ENCODE measurements at places on chromosomes 1 and 21. TPM values are rescaled to one million over a fixed set of nuclear protein-coding genes. Genes with fewer than 3 reads are reported as not detected.

- H3K4me3 ChIP-seq: no peak overlapping the region
- peaks cover 14% of the 10 kb centered on the region for H3K27me3 ChIP-seq
- H3K4me1 ChIP-seq: no peaks in the 10 kb centered on the region
- DNase-seq: no peak
- H3K36me3 ChIP-seq: no peaks in the 10 kb centered on the region
- no peak overlapping the region for H3K27ac ChIP-seq
These were observed 30.8 kb upstream of the RPTN start for GRCh38 chr1:152189657-152190442.

- H3K27me3 ChIP-seq: no peaks in the 10 kb centered on the region
- H3K4me1 ChIP-seq: peaks cover 10% of the 10 kb centered on the region
- H3K27ac ChIP-seq: no peak overlapping the region
- DNase-seq: no peak
- no peaks in the 10 kb centered on the region for H3K36me3 ChIP-seq
These were observed 62.4 kb upstream of the DIRAS3 start for GRCh38 chr1:68112835-68113243.

GRCh38 chr1:1033009-1033587 lies 13.2 kb downstream of the AGRN start:
- H3K27me3 ChIP-seq: peaks cover 6% of the 10 kb centered on the region
- H3K27ac ChIP-seq: no peak overlapping the region
- peaks cover 10% of the 10 kb centered on the region for H3K4me1 ChIP-seq
- no peaks in the 10 kb centered on the region for H3K36me3 ChIP-seq

- H3K36me3 ChIP-seq: no peaks in the 10 kb centered on the region
- peak overlapping the region; percentile 86 for H3K27ac ChIP-seq
- H3K4me3 ChIP-seq: no peak overlapping the region
- no peaks in the 10 kb centered on the region for H3K27me3 ChIP-seq
- H3K4me1 ChIP-seq: peaks cover 45% of the 10 kb centered on the region
- no peak for DNase-seq
These were observed 18.0 kb upstream of the ID3 start for GRCh38 chr1:23577056-23578004.

DNA sequence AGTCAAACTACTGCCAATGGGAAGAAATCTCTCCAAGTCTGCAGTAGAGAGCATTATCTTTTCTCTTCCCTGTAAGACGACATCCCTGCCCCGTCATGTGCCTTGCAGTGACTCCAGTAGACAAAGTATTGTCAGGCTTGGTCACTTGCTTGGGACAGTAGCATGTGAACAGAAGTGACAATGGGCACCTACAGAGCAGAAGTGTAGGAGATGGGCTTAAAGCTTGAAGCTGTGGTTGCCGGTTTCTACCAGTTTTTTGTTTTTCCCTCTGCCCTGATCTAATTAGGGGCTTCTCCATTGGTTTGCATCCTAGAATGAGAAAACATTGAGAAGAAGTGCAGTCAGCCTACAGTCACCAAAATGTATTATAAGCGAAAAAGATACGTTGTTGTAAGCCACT lies 12.7 kb downstream of the F3 start:
- peaks cover 15% of the 10 kb centered on the region for H3K4me1 ChIP-seq
- H3K36me3 ChIP-seq: peaks cover 25% of the 10 kb centered on the region
- H3K27ac ChIP-seq: peak overlapping the region; percentile 5
- DNase-seq: no peak
- no peaks in the 10 kb centered on the region for H3K27me3 ChIP-seq

DNA sequence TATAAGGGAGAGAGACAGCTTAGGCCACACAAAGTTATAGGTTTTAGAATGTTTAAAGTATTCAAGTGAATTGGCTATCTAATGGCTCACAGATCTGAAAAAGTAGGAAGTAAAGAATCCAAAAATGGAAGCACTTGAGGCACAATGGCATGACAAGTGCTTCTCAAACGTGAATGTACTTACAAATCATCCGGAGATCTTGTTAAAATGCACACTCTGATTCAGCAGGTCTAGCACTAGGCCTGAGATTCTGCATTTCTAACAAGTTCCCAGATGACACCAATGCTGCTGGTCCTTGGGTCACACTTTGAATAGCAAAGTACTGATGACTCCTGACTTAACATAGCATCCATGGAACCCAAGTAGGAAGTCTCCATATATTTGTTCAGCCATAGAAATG lies 20.9 kb upstream of the AGL start:
- no peaks in the 10 kb centered on the region for H3K36me3 ChIP-seq
- no peaks in the 10 kb centered on the region for H3K4me1 ChIP-seq
- H3K27ac ChIP-seq: no peak overlapping the region
- DNase-seq: no peak

DNA sequence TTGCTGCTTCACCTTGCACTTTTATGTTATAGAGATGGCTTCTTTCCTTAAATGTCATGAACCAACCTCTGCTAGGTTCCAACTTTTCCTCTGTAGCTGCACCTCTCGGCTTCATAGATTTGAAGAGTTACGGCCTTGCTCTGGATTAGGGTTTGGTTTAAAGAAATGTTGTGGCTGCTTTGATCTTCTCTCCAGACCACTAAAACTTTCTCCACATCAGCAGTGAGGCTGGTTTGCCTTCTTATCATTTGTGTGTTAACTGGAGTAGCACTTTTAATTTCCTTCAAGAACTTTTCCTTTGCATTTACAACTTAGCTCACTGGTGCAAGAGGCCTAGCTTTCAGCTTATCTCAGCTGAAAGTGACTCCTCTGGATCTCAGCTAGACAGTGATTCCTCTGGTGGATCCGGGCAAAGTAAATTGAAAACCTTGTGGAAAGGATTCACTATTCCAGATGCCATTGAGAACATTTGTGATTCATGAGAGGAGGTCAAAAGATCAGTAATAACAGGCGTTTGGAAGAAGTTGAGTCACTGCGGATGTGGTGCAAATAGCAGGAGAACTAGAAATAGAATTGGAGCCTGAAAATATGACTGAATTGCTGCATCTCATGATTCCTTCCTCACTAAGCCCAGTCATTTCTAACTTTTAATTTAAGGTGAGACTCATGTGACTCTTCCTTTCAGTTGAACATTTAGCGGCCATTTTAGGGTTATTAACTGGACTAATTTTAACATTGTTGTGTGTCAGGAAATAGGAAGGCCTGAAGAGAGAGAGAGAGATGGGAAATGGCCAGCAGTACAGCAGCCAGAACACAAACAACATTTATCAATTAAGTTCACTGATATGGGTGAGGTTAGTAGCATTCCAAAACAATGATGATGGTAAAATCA lies 16.2 kb upstream of the RGS1 start:
- no peak overlapping the region for H3K27ac ChIP-seq
- peaks cover 5% of the 10 kb centered on the region for H3K4me1 ChIP-seq
- no peaks in the 10 kb centered on the region for H3K36me3 ChIP-seq
- DNase-seq: no peak
- no peak overlapping the region for H3K4me3 ChIP-seq
- H3K27me3 ChIP-seq: no peaks in the 10 kb centered on the region

DNA sequence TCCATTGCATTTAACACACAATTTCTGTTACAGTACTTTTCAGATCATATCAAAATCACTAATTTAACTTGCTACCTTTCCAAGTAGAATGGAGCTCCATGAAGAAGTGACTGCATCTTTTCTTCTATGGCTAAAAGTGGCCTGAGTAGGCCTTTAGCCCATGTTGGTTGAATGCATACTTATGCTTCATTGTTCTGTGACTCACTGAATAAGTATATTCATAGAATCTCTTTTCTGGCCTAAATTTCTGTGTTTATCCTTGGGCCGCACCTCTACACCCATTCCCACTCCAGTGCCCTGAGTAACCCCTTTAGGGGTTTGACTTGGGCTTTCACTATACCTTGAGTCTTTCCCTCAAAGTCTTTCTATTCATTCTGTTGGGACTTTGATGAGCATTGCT lies 42.1 kb upstream of the ARHGAP29 start:
- H3K27ac ChIP-seq: no peak overlapping the region
- H3K4me1 ChIP-seq: peaks cover 7% of the 10 kb centered on the region
- DNase-seq: no peak
- no peaks in the 10 kb centered on the region for H3K36me3 ChIP-seq
- H3K27me3 ChIP-seq: no peaks in the 10 kb centered on the region

DNA sequence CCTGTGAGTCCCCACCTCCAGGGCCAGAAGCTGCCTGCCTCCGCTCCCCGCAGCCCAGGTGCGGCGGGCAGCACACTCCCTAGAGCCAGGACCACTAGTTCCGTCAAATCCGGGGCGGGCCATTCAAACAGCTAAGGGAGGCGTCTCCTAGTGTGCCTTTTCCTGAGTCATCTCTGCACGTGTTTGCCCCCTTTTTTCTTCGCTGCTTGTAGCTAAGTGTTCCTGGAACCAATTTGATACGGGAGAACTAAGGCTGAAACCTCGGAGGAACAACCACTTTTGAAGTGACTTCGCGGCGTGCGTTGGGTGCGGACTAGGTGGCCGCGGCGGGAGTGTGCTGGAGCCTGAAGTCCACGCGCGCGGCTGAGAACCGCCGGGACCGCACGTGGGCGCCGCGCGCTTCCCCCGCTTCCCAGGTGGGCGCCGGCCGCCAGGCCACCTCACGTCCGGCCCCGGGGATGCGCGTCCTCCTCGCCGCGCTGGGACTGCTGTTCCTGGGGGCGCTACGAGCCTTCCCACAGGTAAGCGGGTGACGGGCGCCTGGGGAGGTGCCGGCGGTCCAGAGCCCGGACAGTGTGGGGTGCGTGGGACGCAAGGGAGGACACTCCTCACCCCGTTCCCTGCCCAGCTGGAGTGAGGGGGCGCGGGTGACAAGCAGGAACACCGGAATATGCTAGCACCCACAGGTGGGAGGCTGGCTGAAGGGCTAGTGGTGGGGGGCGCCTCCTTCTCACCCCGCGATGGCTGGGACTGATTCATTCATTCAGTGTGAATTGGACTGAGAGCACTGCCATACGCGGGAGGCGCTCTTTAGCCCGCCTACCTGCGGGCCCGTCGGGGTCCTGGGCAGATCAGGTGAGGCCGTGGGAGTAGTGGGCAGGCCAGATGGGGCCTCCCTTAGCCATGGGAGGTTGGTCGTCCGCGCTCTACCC lies at the start of gene TNFRSF8:
TNFRSF8 (plus strand) TSS at position 163 of the 932 bp plus-strand sequence; CDS start at position 459, 296 bp downstream.
- no peak for DNase-seq
- H3K36me3 ChIP-seq: no peaks in the 10 kb centered on the region
- peak within 1 kb of the TSS; percentile 61 for H3K4me3 ChIP-seq
- no peak within 1 kb of the TSS for H3K27ac ChIP-seq

GRCh38 chr1:171984850-171985485 lies 143.7 kb downstream of the DNM3 start:
- H3K4me3 ChIP-seq: no peak overlapping the region
- no peak overlapping the region for H3K27ac ChIP-seq
- no peaks in the 10 kb centered on the region for H3K36me3 ChIP-seq
- no peak for DNase-seq

DNA sequence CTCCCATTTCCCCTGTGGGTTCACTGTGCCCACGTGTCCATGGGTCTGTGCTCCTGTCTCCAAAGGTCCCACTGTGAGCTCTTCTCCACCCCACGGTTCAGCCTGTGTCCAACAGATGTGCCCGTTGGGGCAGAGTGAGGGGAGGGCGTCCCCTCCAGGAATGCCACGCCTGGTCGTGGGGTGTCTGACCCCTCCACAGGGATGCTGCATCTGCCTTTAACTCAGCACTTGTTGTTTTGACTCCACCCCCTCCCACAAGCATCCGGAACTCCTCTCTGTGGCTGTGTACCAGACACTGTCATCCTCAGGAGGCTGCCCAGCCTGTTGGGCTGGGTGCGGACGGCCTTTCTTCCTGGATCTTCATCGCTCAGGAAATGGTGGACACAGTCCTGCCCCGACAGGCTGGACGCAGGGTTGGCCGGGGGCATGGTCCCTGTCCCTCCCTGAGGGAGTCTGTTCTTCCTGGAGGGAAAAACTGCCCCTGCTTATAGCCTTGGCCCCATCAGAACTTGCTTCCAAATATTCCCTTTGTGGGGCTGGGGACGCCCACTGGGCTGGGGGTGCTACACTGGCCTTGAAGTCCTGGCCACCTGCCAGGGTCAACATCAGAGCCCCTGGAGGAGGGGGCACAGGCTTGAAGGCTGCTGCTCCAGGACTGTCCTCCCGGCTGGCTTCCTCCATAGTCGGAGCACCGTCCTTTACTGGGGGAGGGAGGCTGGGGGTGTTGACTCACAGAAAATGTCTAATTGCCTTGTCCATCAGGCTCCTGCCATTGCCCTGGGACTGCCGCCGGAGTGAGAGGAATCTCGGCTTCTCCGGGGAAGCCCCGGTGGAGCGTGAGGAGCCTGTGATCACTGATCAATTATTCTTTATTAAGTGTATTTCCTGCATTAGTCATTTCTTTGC lies 182.0 kb upstream of the C1orf174 start:
- no peak for DNase-seq
- peaks cover 16% of the 10 kb centered on the region for H3K27me3 ChIP-seq
- H3K4me1 ChIP-seq: peaks cover 38% of the 10 kb centered on the region
- no peak overlapping the region for H3K27ac ChIP-seq
- no peaks in the 10 kb centered on the region for H3K36me3 ChIP-seq

DNA sequence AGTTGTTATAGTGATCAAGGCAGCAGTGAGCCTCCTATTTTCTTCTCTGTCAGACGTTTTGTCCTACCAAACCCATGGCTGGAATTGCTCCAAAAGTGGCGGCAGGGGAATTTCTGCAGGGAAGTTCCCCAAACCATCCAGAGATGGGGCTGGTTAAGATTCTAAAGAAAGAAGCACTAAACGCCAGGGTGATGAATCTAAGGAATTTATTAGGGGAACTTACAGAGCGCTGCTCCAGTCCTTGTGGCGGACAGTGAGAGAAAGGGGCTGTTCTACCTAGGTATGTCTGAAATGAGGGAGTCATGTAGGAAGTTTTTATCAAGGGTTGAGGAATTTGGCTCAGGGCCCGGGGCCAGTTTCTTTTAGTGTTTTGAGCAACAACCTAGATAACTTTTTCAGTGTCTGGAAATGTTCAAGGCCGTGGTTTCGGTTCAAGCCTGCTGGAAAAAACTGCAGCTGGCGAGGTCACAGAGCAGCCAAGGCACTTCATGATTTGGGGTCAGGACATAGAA lies 222.4 kb upstream of the B3GALT2 start:
- DNase-seq: no peak
- peak overlapping the region; percentile 72 for H3K27ac ChIP-seq
- no peaks in the 10 kb centered on the region for H3K27me3 ChIP-seq
- peaks cover 12% of the 10 kb centered on the region for H3K4me1 ChIP-seq

- no peak overlapping the region for H3K4me3 ChIP-seq
- peaks cover 4% of the 10 kb centered on the region for H3K27me3 ChIP-seq
- no peak overlapping the region for H3K27ac ChIP-seq
- DNase-seq: no peak
These were observed 10.0 kb downstream of the MYBPHL start for GRCh38 chr1:109296782-109297181.

CRNN gene
- not detected for total RNA-seq

TNFRSF18 gene
- total RNA-seq: 0.38 TPM

RABIF gene
- total RNA-seq: 10.0 TPM
